Left renal pelvis (tissue), 4 donors: ENCODE measurements at places on chromosomes 16 and 17. TPM values are rescaled to one million over a fixed set of nuclear protein-coding genes. Genes with fewer than 3 reads are reported as not detected.

- DNase-seq, result peak; percentile 89
Observed at GRCh38 chr17:48908047-48908843, at the start of gene UBE2Z. Gene UBE2Z, plus strand, starts transcription at chr17:48908407. Its CDS starts 97 bp downstream, at chr17:48908504.

- no peak for DNase-seq
Observed at GRCh38 chr16:12511708-12512107, 292.0 kb downstream of the CPPED1 start.

GRCh38 chr17:29607557-29608195, 14.7 kb downstream of the ANKRD13B start:
- no peak for DNase-seq

DNA sequence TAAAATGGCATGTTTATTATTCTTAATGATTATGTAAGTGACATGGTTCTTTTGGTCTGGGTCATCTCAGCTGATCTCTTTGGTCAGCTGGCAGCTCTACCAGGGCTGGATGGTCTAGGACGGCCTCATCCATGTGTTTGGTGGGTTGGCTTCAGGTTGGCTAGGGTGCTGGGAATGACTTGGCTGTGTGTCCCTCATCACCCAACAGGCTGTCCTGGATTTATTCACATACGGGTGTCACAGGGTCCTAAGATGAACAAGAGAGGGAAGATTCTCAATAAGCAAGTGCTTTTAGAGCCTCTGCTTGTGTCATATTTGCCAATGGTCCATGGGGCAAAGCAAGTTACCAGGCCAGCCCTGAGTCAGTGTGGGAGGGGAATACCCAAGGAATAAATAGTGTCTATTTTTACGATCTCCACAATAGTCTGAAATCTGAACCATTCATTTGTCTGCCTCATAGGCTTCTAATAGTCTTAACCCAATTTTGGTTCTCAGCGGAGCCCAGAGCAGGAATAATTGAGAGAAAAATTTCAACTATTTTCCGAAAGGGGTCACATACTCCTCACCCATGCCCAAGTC, 157.5 kb downstream of the HS3ST2 start:
- DNase-seq, result no peak

DNA sequence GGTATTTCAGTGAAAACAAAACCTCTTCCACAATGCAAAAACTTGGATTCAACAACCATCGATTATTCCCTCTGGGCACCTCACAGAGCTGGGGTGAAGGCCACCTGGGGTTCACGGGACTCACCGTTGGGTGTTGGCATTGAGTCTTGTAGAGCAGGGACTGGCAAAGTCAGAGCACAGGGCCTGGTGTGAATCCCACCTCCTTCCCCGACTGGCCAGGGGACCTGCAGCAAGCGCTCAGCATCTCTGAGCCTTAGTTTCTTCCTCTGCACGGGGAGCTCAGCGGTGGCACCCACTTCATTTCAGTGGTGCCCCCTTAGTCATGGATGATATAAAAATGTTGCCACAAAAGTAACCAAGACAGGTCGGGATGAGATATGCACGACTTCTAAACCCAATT, 100.4 kb downstream of the METRNL start:
- no peak for DNase-seq

- no peak for DNase-seq
Observed at GRCh38 chr16:11870399-11870798, 19.1 kb upstream of the RSL1D1 start.

Gene RAMP2
- polyA plus RNA-seq, result 92.1 TPM

Gene CCDC200
- polyA plus RNA-seq, result 6.2 TPM

Gene FKBP10
- 260 TPM for polyA plus RNA-seq

Gene AHSP
- 80.8 TPM for polyA plus RNA-seq

Gene SLC52A1
- polyA plus RNA-seq, result 0.35 TPM

Gene ACOX1
- 30.3 TPM for polyA plus RNA-seq
